ENCODE measurements at places on chromosomes 3 and 15.

DNA sequence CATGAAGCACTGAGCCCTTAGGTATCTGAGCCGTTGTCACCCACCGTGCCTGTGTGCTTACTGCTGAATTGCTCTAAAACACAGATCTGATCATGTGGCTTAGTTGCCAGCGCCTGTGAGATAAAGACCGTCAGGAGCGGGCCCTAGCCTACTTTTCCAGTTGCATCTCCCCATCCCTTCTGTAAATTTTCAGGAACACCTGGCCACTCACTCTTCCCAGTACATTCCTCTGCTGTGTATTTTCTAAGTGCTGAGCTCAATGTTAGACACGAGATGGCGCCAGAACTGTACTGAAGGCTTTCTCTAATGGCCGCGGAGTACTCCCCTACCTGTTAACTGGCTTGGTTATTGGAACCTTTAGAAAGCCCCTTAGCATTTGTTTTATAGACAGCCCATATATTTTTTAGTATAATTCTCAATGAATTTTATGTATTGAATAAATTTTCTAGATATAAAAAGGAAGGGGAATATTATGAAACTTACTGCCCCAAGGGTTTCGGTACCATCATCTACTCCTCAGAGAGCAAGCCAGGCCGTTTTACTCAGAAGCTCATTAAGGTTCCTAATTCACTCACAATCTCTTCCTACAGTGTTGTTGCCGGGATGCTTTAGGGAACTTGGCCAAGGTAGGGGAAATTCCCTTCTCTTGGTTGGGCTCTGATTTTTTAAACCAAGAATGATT, 16.7 kb upstream of the WNT7A start:
- no peak for DNase-seq

- DNase-seq = no peak
Measured at GRCh38 chr3:71548705-71549384, 34.7 kb downstream of the FOXP1 start.

DNA sequence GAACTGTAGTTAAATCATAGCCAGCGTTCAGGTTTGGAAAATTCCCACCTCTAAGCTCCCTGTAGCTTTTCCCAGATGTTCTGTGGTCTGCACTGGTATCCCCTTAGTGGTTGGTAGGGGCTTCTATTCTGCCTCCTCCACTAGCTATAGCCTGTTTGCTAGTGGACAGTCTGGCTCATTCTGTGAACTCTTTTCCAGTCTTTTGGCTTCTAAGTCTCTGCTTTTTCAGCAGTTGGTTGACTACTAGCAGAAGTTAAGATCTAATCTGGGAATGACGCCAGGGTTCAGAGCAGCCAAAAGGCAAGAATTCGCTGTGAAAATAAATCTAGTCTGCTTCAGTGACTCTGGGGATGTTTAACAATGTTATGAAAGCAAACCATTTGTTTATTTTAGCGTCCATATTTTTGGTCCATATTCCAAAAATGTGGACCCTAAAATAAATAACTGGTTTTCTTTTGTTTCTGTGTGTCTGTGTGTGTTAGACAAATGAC, 73.7 kb upstream of the WDR72 start:
- DNase-seq = no peak

DNA sequence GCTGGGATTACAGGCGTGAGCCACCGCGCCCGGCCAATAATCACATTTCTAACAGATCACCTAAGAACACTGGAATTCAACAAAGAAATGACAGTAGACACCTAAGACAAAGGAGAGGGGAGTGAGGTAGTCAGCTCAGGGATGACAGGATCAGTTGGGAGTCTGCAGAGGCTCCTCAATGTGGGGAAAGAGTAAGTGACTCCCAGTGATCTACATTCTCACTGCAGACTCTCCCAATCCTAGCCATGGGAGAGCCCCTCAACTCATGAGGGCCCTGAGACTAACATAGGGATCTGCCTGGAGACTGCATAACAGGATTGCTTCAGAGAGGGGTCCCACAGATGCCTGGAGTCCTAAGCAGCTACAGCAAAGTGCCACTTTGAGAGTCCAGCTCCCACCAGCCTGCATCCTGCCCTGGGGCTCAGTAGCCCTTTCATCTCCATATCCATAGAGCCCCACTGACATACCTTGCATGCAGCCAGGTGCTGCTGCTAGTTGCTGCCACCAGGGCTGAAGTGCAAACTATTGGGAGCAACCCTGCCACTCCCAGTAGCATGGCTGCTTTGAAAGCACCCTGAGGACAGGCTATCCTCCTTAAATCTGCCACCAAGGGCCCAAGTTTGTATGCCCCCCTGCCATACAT, 21.8 kb upstream of the PFN2 start:
- DNase-seq = no peak

DNA sequence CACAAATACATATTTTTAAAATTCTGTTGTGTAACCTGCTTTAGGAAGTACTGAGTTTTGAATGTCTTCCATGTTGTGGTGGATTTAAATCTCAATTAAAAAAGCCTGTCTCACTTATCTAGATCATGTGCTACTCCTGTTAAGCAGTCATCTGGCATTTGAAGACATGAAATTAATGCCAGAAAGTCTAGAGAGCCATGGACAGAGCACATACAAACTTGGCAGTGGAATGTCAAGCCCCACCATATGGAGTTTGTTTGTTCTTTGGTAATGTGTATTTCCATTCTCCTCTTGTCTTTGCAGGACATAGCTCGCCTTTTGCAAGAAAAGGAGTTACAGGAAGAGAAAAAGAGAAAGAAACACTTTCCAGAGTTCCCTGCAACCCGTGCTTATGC, 39.3 kb upstream of the UTS2B start:
- DNase-seq = no peak

DNA sequence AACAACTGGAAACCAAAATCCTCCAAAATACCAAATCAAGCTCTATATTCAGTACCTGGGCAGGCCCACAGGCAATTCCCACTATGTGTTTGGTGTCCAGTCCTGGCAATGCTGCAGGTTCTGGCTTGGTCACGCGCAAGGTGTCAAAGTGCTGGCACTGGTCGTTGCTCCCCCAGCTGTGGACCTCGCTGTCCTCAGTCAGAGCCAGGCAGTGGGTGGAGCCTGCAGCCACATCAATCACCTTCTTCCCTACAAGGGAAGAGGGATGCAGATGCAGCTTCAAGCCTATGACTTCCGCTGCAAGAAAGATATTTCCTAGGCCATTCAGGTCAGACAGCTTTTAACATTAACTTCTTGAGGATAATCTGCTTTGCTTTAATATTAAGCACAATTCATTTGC, 61.3 kb downstream of the HERC2 start:
- no peak for DNase-seq

GRCh38 chr15:70314018-70314354, 216.3 kb upstream of the TLE3 start:
- no peak for DNase-seq

All from stimulated activated CD8-positive, alpha-beta memory T cell treated with anti-CD3 and anti-CD28 coated beads, Interleukin-2, amount 100 ng/mL, for 1 hour (primary cell).